ENCODE measurements at places on chromosomes 2 and 18. TPM values are rescaled to one million over a fixed set of nuclear protein-coding genes. Genes with fewer than 3 reads are reported as not detected.

The ANKRD30BL gene
- 1.3 TPM for total RNA-seq

The COL3A1 gene
- 361 TPM for total RNA-seq

The ADAM23 gene
- 4.1 TPM for total RNA-seq

The DLGAP1 gene
- total RNA-seq, result 12.4 TPM

GRCh38 chr2:111688482-111688881 lies 195.5 kb downstream of the ANAPC1 start:
- no peak for DNase-seq

DNA sequence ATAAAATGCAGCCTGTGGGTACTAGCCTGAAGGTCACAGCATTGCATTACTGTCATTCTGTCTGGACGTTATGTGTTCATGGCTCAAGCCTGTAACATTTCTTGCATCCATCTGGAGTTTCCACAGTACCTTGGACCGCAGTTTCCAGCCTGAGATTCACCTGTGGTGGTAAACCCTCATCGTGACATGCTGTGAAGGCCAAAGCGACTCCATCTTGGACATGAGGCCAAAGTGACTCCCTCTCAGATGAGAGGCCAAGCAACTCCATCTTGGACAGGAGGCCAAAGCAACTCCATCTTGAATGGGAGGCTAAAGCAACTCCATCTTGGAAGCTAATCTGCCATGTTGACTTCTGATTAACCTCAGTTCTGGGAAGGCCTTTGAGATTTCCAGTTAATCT lies 257.7 kb upstream of the MYT1L start:
- DNase-seq, result no peak

GRCh38 chr2:112494828-112495227 lies 12.9 kb downstream of the TTL start:
- no peak for DNase-seq

GRCh38 chr2:169324581-169325260 lies 37.6 kb downstream of the LRP2 start:
- no peak for DNase-seq

- no peak for DNase-seq
Observed at GRCh38 chr2:127670055-127670956, 5.0 kb downstream of the LIMS2 start.

Data from ovary (tissue), 10 donors.